Transverse colon (tissue), 4 donors: ENCODE measurements at places on chromosomes 1 and 21.
A peak's percentile ranks its signal among the peaks of the same experiment; 100 is the strongest.

DNA sequence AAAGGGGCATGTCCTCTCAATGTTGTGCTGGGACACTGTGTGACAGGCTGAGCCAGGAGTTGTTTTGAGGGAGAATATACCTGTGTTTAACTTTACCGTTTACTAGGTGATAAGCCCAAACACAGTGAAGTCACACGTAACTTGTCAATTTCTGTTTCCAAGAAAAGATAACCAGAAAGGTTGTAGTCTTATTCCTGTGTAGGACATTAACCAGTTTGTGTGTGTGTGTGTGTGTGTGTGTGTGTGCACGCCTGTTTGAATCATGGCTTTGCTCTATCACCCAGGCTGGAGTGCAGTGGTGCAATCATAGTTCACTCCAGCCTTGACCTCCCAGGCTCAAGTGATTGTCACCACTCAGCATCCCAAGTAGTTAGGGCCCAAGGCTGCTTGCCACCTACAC lies 83.6 kb downstream of the MRPS6 start:
- no peak for DNase-seq

DNA sequence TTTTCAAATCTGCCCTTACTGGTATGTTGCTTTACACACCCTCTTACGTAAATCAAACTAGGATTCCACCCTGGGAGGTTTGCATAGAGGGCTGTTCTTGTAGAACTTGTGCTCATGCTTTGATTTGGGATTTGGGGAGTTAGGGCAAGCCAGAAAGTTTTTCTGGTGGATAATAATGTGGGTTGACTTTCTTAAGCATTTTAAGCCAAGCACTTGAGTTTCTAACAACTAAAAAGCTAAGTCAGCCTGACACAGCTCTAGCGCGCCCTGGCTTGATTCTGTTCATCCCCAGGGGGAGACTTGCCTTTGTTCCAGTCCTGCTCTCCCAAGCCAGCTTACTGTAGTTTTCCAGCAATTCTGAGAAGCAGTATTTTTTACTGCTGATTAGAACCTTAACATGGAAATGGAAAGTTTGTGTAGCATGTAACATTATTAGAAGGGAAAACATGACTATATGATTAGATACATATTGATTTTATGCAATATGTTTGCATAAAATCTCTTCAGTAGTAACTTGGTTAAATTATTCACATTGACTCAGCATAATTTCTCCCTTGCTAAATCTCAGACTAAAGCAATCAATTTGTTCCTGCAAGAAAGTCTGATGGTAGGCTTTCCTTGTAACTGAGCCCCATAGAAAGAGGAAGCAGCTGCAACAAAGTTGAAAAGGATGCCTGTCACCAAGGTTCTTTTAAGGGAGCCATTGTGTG lies 11.0 kb upstream of the PGD start:
- DNase-seq = no peak

DNA sequence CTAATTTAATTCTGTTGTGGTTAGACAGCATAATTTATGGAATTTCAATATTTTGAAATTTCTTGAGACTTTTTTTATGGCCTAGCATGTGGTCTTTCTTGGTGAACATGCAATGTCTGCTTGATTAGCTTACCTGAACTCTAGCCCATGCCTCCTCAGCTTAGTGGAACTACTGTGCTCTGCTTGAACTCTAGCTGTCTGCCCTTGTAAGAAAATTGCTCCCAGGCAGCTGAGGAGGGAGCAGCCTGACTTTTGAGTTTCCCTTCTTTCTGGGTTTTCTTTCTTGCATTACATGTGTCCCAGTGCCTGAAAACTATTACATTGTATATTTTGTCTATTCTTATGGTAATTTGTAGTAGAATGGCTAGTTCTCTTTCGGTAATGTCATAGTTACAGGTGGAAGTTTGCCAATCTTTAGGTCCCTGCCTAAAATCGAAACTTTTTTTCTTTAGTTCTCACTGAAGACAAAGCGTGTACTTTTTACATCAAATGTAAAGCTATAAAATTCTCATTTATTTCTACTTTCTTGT lies 105.3 kb downstream of the MAST2 start:
- DNase-seq = no peak

DNA sequence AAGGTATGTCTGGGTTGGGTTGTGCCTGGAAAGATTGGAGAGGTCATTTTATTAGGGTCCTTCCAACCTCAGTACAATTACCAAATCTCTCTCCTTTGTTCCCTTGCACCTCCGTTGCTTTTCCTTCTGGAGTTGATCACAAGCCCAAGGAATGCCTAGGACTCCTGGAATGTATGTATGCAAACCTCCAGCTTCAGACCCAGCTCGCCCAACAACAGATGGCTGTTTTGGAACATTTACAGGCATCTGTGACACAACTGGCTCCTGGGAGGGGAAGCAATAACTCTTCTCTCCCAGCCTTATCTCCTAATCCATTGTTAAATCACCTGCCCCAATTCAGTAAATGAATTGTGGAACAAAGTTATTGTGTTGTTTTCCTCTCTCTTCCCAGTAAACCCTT lies 8.3 kb downstream of the TSACC start:
- DNase-seq = no peak

- no peak for DNase-seq
Measured at GRCh38 chr1:81574408-81574807, 226.3 kb upstream of the ADGRL2 start.

GRCh38 chr1:74343216-74343615 lies 108.0 kb downstream of the TNNI3K start:
- DNase-seq = no peak

DNA sequence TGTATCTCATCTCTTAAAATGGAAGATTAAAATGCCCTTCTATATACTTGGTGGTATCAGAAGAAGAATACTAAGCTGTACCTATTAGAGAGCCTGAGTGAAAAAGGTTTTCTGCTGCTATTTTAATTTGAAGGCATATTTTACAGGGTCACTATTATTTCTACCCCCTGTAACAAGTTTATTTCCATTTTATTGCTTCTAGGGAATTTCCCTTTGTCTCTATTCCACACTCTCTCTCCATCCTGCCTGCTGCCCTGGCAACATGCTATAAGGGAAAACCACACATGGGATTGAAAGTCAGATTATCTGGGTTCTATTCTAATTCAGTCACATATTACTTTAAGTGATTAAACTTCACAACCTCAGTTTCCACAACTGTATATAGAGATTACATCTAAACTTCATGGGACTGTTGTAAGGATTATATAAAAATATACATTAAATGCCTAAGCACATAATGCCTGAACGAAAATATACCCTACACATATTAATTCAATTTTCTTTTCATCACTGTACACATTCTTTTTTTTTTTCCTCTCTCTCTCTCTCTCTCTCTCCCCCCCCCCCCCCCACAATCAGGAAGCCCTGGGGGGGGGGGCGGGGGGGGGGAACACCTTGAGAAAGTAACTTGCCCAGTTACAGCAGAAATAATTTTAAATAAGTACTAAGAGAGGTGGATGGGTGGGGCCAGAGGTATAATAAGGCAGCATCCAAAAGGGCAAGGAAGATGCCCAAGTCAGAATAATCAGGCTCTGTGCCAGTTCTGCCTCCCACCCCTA lies 51.5 kb downstream of the LUZP1 start:
- DNase-seq = no peak

DNA sequence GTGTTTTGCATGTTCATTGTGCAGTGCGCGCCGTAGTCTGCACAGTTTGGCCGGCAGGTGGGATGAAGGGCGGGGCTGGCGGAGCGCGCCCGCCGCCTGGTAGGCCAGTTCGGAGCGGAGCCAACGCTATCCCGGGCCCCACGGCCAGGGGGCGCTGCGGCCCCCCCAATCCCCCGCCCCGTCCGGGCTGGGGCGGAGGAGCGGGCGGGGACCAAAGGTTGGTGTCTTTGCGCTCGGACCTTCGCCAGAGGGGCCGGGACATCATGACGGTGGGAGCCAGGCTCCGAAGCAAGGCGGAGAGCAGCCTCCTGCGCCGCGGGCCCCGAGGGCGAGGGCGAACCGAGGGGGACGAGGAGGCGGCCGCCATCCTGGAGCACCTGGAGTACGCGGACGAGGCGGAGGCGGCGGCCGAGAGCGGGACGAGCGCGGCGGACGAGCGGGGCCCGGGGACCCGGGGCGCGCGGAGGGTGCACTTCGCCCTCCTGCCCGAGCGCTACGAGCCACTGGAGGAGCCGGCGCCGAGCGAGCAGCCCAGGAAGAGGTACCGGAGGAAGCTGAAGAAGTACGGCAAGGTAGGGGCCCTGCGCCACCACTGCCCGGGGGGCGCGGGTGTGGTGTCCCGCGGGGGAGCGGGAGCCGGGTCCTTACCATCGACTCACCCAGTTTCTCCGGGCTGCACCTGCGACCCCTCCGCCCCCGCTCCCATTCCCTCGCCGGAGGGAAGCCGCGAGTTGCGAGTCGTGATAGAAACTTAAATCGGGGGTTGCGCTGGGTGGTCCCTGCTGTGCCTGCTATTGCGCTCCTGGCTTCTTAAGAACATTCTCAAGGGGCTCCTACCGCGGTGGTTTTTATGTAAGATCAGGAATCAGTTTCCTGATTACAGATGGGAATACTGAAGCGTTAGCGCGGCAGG lies at the start of gene C1orf115:
Gene C1orf115 (plus strand): TSS at position 224 of the 913 bp plus-strand sequence. CDS start 40 bp downstream, at position 264.
- peak; percentile 88 for DNase-seq

GRCh38 chr1:243705585-243705984 lies 144.5 kb downstream of the AKT3 start:
- DNase-seq = no peak

DNA sequence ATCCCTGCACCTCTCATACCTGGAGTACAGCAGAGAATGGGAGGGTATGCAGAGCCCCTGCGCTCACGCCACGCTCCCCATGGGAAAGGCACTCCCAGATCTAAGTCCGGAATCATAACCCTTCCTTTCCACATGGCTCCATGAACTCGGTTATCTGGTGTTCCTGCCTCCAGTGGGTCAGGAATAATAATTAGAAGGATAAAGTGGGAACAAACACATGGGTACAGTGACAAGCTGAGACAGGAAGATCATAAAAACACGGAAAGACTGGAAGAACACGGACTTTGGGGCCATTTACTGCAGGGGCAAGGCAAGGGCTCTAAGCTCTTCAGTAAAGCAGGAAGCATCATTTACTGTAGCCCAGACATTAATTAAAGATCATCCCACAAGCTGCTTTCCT lies 48.6 kb downstream of the FOXO6 start:
- no peak for DNase-seq

- DNase-seq = no peak
Measured at GRCh38 chr1:227134686-227135314, 183.5 kb downstream of the CDC42BPA start.

DNA sequence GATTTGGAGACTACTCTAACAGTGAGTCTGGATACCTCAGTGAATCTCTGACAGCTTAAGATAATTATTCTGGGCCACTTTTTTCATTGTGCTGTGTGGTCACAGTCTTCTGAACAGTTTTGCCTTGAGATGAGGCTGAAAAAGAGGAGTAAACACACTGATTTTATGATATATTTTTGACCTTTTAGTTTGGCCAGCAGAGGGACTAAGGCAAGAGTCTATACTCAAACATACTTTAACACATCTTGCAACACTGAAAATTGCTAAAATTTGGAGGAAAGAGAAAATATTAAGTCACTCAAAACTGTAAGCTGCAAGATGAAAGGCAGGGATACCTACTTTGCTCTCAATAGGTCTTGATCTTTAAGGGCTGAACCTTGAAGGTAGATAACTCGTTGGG lies 182.7 kb downstream of the KCNT2 start:
- no peak for DNase-seq

GRCh38 chr21:17610911-17611310 lies 1.8 kb downstream of the BTG3 start:
- DNase-seq = peak; percentile 15

DNA sequence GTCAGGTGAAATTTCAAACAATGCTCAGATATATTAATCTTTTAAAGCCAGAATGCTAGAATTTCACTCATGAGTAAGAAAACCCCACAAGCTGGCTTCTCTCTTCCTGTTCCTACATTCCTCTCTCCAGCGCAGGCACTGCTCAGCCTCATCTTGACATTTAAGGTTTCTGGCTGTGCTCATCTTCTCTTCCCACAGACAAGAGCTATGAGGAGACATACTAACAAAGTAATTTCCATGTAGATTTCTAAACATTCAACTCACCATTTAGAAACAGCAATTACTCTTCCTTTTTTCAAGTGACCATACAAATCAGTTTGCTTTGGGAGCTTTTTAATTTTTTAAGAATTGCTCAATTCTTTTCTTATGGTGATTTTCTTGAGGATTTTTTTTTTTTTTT lies 7.8 kb upstream of the LRRC8D start:
- DNase-seq = no peak

DNA sequence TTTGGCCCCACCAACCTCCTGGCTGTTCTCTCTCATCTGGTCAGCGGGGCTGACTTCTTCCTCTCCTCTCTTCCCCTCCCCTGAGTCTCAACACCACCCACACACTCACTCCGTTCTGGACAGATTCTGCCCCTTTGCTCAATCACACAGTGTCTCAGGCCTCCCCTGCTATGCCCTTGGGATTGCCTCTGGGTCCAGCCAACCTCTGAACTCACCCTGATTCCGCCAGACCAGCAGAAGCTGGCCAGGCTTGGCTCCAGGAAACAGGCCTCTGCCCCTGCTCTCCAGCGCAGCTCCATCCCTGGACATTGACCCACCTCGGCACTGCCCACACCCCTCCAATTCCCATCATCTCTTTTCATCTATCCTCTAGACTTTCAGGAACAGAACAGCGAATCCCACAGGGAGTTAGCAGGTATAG lies 22.1 kb downstream of the AHDC1 start:
- DNase-seq = no peak

DNA sequence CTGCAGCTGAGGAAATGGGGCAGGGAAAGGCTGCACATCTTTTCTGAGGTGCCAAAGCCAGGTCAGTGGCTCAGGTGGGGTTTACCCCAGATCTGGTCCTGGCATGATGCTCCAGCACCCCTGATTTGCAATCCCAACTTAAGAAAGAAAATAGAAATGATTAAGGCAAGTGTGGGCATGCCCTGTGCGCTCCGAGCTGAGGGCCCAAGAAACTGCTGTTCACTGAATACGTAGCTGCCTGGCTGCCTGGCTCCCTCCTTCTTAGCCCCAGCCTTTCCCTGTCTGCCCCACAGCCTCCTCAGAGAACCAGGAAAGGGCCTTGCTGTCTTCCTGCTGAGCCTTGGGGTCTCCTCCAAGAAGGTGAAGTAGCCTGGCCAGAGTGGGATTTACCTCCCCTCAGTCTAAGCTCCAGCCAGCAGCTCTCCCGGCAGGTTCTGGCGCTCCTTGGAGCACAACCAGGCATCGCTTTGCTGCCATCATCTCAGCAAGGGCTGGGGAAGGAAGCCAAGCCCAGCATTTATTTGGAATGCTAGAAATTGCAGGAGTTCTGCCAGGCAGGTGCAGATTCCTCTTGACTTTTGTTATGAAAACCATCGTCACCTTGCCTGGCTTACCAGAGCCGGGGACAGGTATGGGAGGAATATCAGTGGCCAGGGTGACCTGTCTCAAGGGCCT lies 51.3 kb upstream of the SELENON start:
- DNase-seq = no peak

GRCh38 chr21:36713746-36714145 lies 14.8 kb downstream of the SIM2 start:
- no peak for DNase-seq

DNA sequence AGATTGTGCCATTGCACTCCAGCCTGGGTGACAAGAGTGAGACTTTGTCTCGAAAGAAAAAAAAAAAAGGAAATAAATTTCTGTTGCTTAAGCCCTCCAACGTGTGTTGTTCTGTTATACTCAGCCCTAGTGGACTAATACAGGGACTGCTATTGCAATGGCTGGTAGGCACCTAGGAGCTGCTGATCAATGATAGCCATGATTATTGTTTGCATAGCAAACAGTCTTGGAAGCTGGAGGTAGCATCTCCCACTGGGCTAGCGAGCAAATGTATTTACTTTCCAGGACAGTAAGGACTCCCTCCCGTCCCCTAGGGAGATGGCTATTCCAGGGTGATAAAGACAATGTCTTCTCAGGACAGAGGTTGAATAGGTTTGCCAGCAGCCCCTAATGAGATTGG lies 13.5 kb upstream of the TNFRSF8 start:
- DNase-seq = no peak

GRCh38 chr21:25513810-25514209 lies 93.5 kb downstream of the MRPL39 start:
- no peak for DNase-seq
